ENCODE measurements at places on chromosomes 3 and 15. TPM values are rescaled to one million over a fixed set of nuclear protein-coding genes. Genes with fewer than 3 reads are reported as not detected.

DNA sequence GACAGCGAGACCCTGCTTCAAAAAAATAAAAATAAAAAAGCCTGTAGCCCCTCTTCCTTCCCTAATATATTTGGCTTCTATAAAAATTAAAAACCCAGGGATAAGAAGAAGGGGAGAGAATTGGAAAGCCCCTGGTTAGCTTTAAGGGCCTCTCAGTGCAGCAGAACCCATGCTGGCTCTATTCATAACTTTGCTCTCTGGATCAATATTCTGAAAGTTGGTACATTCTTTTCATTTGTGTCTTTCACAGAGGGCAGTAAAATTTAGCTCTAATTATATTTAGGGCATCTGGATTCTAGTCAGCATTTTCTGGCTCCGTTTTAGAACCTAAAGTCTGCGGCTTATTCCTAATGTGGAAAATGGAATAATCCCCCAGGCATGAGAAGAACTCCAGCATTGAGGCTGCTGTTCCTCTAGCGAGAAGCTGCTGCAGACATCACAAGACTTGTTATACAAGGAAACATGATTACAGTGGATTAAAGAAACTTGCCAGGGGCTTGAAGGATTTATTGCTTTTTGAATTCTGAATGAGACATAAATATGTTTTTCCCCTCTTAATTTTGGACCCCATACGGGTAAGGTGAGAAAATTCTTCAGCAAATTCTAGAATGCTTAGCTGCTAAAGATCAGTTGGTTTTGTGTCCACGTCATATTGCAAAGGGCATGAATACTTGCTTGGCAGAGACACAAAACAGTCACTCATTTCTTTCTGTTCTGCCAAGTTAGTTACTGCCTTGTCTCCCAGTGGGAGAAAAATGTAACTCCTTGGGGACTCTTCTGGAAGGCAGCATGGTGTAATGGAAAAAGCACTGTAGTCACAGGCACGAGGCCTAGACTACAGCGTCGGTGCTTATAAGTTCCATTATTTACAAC is 177.7 kb downstream of the VGLL4 start:
- DNase-seq: no peak

GRCh38 chr3:165920984-165921383 is 83.8 kb upstream of the BCHE start:
- DNase-seq: no peak

DNA sequence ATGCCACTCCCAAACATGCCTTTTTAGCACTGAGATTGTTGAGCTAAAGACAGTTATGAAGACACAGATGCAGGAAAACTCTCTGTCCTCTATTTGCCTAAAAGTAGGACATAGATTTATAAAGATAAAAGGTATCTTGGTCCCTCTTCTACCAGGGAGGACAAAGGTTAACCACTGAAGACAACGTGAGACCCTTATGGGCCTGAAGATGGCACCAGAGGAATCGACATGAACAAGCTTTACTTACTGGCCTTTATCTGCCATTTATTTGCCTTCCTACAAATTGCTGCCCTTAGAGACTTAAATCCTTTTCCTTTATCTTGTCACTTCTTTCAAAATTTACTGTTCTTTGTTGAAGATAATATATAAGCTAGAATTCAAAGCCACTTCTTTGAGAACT is 109.7 kb upstream of the FAM3D start:
- no peak for DNase-seq

DNA sequence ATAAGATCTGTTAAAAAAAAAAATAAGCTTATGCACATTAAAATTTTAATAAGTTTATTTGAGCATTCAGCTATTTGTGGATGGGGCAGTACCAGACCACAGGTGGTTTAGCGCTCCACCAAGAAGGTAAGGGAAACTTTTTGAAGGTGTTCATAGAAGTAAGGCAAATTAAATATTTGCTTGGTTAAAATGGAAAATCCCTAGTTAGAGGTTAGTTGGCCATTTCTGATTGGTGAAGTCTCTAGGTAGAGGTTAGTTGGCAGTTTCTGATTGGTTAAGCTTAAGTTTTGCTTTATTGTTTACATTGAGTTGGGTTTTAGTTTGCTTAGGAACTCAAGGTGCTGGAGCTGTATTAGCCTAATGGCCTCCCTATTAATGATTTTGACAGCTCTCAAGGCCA is 30.7 kb downstream of the SCN11A start:
- DNase-seq: no peak

DNA sequence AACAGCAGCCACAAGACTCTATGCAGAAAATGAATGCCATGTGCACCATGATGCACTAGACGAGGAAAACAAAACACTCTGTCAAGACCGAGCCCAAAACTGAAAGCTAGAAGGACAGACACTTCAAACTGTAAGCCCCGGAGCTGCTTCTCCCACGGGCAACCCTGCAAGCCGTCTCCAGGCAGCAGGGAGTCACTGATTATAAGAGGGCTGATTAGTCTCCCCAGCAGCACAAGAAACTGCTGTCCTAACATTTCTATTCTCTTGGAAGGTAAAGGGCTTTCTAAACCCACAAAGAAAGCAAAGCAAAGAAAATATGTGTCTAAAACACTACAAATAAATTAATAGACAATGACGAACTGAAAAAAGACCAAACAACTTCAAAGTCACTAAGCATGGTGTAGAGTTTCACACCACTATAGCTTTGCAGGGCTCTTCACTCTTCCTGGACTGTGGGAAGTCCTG is 15.5 kb downstream of the TBC1D2B start:
- no peak for DNase-seq

DNA sequence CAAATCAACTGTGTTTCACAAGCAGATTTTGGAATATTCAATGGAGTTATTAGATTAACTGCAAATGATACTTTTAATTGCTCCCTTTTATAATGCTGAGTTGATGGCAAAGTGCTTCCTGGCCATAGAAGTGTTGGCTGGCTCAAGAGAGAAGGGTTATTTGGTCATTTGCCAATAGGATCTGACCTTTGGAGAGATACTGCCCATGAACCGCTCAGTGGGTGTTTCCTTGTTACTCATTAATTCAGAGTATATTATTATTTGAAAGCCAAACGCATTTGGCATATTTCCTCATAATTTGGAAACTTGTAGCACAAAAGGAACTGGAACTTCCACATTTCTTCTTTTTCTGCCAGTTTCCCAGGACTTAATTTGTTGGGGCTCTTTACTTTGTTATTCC is 234.7 kb downstream of the CDIN1 start:
- DNase-seq: no peak

GRCh38 chr15:84951736-84952135 is 29.9 kb upstream of the PDE8A start:
- DNase-seq: no peak

DNA sequence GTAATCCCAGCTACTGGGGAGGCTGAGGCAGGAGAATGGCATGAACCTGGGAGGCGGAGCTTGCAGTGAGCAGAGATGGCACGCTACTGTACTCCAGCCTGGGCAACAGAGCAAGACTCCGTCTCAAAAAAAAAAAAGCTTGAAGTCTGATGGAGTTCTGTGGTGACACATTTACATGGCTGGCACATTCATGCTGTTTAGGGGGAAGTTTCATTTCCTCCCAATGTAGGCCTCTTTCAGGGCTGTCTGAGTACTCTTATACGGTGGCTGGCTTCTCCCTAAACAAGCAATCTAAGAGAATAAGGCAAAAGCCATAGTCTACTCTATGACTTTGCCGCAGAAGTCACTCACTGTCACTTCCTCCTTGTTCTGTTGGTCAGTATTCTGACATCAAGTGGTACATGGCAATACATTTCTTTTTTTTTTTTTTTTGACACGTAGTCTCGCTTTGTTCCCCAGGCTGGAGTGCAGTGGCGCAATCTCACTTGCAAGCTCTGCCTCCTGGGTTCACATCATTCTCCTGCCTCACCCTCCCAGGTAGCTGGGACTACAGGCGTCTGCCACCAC is 41.2 kb downstream of the OIP5 start:
- DNase-seq: no peak

DNA sequence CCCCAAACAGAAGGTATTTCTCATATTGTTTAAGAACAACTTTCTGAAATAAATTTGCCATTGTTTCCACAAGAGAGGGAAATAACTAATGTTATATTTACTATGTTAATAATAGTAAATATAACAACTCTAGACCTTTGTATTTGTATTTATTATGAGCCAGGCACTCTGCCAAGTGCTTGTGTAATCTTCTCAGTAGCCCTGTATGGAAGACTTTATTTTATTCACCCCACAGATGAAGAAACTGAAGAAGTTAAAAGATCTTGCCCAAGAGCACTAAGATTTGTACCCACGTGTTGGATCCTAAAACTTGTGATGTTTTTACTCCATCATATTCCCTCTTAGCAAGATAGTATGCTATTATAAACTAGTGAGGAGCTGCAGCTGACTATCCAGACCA is 12.0 kb upstream of the GNB4 start:
- DNase-seq: no peak

DNA sequence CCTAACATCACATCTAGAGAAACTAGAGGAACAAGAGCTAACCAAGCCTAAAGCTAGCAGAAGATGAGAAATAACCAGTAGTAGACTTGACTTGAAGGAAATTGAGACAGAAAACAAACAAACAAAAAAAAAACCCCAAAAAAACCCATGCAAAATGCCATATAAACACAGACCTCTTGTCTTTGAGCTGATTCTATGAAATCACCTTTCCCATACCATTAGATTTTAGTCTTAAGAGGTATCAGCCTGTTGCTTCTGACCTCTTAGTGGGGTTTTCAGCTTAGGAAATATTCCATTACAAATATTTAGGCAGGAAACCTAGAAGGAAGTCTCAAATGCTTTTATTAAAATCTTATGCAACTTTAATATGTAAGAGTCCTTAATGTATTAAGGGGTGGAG is 23.9 kb upstream of the ST3GAL6 start:
- no peak for DNase-seq

DNA sequence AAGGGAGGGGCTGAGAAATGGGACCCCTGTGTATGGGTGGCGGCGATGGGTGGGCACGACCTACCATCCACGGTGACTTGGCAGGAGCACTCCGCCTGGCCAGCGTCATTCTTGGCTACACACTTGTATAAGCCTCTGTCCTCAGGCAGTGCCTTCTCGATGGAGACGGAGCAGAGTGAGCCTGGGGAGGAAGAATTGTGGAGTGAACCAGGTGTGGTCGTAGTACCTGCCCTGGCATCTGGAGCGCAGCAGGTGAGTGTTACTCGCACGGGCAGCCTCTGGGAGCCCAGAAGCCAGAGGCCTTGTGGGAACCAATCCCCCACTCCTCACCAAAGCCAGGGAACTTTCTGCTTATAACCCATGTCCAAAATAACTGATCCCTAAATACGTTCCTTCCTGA is 107.8 kb upstream of the HACD2 start:
- no peak for DNase-seq

- DNase-seq: no peak
These were observed 328.6 kb downstream of the AGBL1 start for GRCh38 chr15:86408261-86408660.

DNA sequence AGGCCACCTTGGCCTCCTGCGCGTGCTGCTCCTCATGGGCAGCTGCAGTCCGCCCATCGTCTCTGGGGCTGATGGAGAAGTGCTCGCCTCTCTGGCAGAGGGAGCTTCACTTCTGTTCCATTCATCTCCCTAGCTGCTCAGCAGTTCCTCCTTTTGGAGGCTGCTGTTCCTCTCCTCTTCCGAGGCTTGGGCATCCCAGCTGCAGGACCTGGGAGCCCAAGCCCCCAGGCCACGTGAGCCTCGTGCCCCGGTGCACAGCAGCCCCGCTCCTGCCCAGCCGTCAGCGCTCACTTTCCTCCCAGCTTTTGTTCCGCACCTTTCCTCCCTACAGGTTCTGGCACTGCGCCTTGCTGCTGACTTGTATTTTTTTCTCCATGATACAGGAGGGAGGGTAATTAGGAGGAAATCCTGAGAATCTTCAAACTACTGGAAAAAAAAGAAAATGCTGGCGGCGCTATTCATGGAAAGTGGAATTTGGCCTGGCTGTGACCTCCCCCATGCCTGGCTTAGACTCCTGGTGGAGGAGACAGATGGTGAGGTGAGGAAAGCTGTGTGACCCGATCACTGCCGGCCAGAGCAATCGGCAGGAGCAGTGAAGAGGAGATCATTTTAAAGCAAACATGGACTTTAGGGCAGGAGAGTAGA is 210.1 kb downstream of the CHST2 start:
- no peak for DNase-seq

- no peak for DNase-seq
These were observed 20.4 kb downstream of the ISG20 start for GRCh38 chr15:88658972-88659931.

- DNase-seq: no peak
These were observed 265.9 kb downstream of the SHQ1 start for GRCh38 chr3:72582211-72582878.

DNA sequence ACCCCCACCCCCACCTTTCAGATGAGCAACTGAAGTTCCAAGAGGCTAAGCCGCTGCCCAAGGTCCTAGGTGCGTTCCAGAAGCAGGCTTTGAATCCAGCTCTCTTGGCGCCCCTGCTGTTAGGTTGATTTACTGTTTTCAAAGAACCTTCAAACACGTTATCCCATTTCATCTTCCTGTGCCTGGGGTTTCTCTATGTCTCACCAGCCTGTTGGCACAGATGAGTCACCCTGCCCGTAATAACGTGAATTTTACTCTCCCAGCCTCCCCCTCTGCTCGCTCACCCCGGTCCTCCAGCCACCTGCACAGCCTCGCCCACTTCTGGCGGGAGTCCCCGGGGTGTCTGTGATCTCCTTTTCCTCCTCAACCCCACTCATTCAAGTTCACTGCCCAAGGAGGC is 13.0 kb upstream of the TSEN2 start:
- DNase-seq: no peak

PPARG gene
- 3.3 TPM for total RNA-seq

SEMA3F gene
- total RNA-seq: 36.7 TPM

CYP1A1 gene
- 0.27 TPM for total RNA-seq

All from chondrocyte (in vitro differentiated cells).